ENCODE measurements at places on chromosomes 1 and 21.
A peak's percentile ranks its signal among the peaks of the same experiment; 100 is the strongest.

- DNase-seq = no peak
These were observed 133.3 kb downstream of the PGBD5 start for GRCh38 chr1:230292689-230293389.

DNA sequence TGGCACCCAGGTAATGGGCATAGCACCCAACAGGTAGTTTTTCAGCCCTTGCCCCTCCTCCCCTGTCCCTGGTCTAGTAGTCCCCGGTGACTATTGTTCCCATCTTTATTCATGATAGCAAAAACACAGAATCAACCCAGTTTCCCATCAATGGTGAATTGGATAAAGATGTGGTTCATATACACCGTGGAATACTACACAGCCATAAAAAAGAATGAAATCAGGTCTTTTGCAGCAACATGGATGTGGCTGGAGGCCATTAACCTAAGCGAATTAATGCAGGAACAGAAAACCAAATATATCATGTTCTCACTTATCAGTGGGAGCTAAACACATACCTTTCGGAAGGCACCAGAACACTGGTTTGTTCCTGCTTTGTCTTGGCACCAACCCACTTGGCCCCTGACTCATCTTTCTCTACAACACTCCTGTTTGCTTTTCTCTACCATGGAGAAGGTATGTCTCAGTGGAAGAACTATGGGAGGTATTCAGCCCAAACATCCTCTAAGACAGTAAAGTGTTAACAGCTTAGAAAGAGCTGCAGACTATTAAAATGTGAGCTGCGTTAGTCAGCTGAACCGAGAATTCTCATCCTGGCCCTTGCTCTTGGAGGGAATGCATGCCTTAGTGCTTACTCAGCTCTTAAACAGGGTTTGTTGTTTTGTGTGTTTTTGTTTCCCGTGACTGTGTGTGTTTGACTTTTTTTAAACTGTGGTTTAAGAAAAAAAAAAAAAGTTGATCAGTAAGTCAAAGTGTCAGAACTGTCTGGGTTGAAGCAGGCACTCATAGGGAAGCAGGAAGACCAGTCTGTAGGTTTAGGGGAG, 203.0 kb downstream of the TOMM20 start:
- DNase-seq = no peak

DNA sequence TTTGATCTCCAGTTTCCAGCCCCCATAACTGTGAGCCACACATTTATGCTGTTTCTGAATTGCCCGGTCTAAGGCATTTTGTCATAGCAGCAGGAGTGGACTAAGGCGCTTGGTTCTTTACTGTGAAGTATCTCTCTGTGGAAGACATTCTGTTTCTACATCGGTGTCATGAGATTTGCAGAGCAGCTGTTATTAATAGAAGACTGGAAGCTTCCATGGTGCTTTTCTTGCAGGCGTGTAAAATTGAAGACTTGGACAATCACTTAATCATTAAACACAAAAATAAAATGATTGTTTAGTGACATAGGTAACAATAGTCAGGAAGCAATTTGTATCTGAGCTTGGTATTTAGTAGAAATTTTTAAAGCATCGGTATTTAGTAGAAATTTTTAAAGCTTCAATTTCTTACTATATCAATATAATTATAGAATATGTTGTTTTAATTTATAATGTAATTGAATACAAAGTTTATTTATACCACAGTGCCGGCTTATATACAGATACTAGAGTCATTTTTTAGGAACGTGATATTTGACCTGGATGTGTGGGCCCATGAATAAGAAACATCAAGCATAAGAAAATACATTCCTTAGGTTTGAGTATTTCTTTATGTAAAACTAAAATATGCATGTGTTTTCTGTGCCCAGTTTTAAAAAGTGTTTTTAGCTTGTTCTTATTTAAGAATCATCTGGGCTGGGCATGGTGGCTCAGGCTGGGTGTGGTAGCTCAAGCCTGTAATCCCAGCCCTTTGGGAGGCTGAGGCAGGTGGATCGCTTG, 60.6 kb upstream of the COL6A1 start:
- no peak for DNase-seq

DNA sequence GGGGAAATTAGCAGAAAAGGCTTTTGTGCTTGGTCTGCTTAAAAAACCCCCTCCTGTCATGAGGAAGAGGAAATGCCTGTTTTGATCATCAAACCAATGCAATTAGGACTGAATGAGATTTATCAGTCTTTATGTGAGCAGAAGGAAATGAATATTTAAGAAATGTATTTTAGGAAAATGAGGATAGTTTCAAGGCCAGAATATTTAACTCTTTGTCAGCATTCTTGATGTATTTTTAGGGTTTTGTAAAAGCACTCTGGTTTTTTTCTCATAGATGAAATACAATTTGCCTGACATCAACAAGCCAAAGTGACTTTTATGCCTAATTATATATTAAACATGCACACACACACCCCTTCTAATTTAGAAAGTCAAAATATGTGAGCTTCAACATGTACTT, 213.8 kb downstream of the GRIK1 start:
- no peak for DNase-seq

- no peak for DNase-seq
These were observed 22.7 kb downstream of the SLC2A1 start for GRCh38 chr1:42935971-42936308.

- no peak for DNase-seq
These were observed 21.8 kb upstream of the FBXO28 start for GRCh38 chr1:224092111-224092510.

DNA sequence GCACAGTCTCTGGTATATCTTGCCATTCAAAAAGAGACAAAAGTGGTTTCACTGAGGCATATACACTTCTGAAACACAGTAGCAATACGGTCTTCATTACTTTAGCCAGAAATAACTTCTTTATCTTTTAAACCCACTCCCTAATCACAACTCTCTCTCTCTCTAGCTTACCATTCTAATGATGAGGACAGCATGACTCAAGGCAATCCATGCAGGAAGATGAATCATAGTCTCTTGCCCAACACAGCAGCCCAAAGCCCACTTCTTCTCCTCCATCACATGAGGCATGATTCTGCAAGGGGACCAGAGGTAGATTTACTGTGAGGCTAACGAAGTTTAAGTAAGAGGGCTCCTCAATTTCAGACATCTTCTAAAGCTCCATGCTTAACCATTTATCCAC, 285.0 kb upstream of the NR5A2 start:
- DNase-seq = no peak

GRCh38 chr1:54287176-54287650, 87.2 kb downstream of the MRPL37 start:
- DNase-seq = peak; percentile 53

DNA sequence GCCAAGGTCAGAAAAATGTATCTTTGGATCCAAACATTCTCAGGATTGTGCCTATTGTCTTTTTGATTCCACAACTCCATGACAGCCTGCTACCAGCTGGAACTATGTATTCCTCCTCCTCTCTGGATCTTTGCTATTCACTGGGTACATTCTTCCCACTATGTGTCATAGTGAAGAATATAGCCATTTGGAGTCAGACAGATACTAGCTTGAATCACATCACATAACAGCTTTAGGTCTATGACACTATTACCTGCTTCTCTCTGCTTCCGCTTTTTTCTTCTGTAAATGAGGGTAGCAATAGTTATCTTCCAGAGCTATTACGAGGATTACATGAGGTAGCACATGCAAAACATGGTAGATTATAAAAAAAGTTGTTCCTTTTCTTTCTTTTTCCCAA, 5.4 kb upstream of the EXO1 start:
- DNase-seq = no peak

DNA sequence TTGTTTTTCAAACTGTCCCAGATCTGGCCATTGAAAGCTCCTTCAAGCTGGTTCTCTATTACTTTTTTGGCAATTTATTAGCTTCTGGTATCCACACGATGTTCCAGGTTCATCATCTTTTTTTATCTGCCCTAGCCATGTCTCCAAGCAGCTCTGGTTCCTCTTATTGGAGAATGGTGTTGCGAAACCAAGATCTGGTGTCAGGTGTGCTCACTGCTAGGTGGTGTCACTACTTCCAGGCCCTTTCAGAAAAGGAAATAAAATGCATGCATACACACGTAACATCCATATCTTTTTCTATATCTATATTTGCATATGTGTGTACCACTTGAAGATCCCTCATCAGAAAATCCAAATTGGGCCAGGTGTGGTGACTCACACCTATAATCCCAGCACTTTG, 53.3 kb downstream of the GATAD2B start:
- DNase-seq = no peak

DNA sequence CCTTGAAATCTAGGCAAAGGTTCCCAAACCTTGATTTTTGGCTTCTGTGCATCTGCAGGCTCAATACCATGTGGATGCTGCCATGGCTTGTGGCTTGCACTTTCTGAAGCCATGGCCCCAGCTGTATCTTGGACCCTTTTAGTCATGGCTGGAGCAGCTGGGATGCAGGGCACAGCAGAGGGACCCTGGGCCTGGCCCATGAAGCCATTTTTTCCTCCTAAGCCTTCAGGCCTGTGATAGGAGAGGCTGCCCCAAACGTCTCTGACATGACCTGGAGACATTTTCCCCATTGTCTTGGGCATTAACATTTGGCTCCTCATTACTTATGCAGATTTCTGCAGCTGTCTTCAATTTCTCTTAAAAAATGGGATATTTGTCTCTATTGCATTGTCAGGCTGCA, 97.4 kb downstream of the NPHS2 start:
- DNase-seq = no peak

GRCh38 chr1:165411396-165411795, 33.5 kb downstream of the RXRG start:
- DNase-seq = no peak

DNA sequence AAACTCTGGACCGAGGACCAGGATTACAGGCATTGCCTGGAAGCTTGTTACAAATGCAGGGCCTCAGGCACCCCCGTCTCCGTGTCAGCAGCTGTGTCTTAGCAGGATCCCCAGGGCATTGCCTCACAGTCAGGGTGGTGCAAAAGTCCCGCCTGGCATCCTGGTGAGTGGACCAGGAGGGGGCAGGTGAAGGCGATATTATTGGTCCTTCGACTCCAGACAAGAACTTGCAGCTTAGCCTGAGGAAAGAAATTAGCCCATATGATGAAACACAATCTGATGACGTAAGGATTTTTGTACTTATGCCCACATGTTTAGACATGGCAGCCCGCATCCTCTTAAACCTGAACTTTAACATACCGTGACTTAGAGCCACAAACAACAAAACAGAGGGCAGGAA, 40.8 kb downstream of the RSPH1 start:
- DNase-seq = no peak

GRCh38 chr1:40034869-40035268, 5.7 kb upstream of the CAP1 start:
- DNase-seq = no peak

GRCh38 chr1:231799363-231799986, 172.9 kb downstream of the DISC1 start:
- no peak for DNase-seq

DNA sequence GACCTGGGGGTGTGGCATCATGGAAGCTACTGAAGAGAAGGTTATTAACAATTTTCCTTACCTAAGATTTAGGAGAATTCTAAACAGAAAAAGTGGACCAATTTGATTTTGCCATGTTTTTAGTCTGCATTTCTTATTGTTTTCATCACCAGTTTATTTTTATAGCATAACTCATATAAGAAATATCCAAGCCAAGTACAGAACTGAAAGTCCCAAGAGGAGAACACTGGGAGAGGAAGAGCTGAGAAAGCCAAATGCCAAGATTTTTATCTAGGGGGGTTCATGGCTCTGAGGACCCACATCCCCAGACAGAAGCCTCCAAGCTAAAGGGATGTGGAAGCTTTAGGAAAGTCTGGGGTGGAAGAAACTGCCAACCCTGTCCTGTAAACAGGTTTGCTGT, 109.4 kb upstream of the DUSP10 start:
- DNase-seq = no peak

- DNase-seq = no peak
These were observed 151.9 kb downstream of the MAGI3 start for GRCh38 chr1:113542221-113542701.

DNA sequence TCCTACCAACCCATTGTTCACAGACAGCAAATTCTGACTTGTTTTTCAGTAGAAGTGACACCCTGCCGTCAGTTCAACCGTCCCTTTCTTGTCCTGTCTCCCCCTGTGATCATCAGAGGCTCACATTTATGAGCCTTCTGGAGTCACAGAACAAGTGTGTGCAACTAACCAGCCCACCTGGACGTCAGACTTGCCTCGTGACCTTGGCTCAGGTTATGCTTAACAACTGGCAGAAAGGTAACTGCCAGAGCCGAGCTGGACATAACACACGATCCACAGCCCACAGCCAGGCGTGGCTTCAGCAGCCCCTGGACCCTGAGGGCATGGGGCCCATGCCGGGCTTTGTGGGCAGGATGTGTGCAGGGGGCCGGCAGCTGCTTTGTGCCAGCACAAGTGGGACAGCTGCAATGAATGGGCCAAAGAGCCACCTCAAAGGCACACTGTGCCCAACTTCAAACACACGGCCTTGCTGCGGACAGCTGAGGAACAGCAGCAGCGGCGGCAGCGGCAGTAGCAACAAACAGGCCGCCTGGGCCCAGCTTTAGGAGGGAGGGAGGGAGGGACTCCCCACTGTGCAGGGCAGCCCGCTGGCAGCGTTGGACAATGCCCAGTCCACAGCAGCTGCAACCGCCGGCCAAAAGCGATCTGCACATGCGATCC, 103.9 kb downstream of the ZBTB18 start:
- DNase-seq = no peak

DNA sequence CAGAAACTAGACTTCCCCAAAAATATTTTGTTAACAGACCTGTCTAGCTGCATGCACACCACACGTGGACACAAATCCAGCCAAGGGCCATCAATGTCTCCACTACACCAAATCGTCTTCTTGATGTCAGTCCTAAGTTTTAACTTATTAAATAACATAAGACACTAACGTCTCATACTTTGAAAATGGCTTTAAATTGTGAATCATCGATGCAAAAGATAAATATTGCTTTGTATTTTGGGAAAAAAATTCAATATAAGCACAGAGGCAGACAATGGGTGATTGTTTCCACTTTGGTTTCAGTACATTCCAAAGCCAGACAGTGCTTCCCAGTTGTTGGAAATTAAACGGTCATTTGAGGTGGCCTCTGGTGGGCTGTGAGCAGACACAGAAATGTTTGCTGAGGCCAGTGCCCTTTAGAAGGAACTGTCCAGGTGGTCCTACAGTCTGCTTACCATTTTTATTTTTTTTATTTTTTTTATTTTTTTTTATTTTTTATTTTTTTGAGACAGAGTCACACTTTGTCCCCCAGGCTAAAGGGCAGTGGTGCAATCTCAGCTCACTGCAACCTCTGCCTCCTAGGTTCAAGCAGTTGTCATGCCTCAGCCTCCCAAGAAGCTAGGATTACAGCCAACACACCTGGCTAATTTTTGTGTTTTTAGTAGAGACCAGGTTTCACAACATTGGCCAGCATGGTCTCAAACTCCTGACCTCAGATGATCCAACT, 1.8 kb upstream of the KIAA2013 start:
- no peak for DNase-seq

- DNase-seq = no peak
These were observed 308.2 kb downstream of the BRINP3 start for GRCh38 chr1:190169311-190170067.

DNA sequence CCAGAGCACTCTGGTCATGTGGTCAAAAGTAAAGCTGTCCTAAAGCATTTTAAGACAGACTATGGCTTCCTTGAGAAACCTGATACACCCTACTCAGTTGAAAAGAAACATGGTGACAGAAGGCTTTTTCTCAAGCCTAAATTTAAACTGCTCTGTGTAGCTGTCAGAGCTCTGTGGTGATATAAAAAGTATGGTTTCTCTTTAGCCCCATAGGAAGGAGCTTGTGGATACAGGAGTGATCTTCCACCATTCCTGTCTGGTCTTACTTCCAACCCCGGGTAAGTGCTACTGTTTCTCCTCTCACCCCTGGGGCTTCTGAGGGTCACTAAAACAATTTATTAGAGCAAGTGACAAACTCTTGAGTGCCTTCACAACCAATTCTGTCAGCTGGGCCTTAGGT, 8.5 kb downstream of the TP53BP2 start:
- no peak for DNase-seq
